ENCODE measurements at places on chromosomes 12 and 14.
A peak's percentile ranks its signal among the peaks of the same experiment; 100 is the strongest.

- DNase-seq = peak; percentile 23
Measured at GRCh38 chr14:104563742-104564615, 15.6 kb upstream of the C14orf180 start.

- DNase-seq = no peak
Measured at GRCh38 chr12:63319386-63319785, 168.4 kb upstream of the AVPR1A start.

DNA sequence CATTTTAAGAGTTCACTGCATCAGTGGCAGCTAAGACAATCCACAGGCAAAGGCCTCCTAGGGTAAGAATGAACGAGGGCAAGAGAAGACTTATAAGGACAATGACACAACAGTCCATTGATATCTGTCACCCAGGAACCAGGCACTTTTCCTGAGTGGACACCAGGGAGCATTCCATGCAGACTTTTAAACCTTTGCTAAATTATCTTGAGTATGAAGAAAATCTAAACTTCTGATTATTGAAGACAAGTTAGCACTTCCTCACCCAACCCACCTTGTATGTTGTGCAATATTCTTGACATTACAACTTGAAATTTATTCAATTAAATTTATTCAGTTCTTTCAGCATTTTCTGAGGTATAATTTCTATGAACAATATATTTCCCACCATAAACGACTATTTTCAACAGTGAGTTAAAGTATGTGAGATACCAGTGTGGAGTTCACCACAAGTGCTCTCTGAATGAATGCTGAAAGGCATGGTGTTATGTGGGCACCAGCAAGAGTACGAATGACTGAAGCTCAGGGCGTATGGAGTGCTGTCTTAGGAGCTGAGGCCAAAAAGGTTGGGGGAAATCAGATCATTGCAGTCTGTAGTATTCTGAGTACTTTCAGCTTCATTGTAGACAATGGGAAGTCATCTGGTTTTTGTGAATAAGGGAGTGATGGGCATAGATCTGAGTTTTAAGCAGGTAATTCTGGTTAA, 124.3 kb upstream of the LMNTD1 start:
- no peak for DNase-seq

DNA sequence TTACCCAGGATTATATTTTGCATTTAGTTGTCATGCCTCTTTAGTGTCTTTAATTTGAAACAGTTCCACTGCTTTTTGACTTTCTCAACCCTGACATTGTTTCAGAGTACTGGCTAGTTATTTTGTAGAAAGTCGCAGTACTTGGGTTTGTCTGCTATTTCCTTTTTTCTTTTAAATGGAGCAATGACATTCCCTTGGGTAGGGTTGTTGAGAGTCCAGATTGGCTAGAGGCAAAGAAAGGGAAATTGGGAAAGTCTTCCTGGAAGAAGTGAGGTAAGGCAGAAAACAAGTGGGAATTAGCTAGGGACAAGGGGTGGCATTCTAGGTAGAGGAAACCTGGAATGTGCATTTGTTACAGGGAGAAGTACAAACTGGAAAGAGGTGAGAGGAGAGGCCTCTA, 245.9 kb downstream of the EMP1 start:
- DNase-seq = no peak

GRCh38 chr12:100189636-100190394, 10.8 kb upstream of the ACTR6 start:
- no peak for DNase-seq

DNA sequence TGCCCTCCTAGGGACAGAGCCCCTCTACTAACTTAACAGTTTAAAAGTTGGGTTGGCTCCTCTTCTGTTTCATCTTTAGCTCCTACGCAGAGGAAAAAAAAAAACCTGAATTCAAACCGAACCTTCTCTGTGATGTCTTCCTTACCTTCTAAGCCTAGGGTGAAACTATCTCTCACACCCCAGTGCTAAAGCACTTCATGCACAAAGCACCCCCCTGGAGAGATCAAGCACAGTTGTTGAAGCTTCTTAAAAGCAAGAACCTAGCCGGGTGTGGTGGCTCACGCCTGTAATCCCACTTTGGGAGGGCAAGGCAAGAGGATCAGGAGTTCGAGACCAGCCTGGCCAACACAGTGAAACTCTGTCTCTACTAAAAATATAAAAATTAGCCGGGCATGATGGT, 37.6 kb downstream of the CORO1C start:
- DNase-seq = no peak

- DNase-seq = no peak
Measured at GRCh38 chr12:78248321-78248720, 417.6 kb downstream of the NAV3 start.

GRCh38 chr14:73250781-73251500, 13.6 kb downstream of the PAPLN start:
- DNase-seq = no peak
